ENCODE measurements at places on chromosomes 7 and 10. TPM values are rescaled to one million over a fixed set of nuclear protein-coding genes. Genes with fewer than 3 reads are reported as not detected.

DNA sequence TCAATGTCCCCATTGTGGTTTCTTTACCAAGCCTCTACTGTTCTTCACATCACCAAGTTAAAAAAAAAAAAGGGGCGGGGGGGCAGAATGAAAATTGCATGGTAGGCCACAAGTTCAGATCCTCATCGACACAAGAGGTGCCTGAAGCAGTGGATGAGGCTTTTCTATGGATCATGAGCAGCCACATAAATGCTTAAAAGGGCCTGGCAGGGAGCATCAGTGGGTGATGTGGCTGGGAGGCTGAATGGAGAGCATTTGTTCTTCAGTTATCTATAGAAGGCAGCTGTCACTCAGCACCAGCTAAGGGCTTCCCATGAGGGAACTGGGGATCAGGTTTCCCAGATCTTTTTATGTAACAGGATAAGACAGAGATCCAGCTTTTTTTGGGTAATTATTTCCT is 117.9 kb downstream of the CFTR start:
- no peak overlapping the region for H3K27ac ChIP-seq
- no peak for DNase-seq
- H3K36me3 ChIP-seq: no peaks in the 10 kb centered on the region
- no peaks in the 10 kb centered on the region for H3K4me1 ChIP-seq
- no peak overlapping the region for H3K4me3 ChIP-seq

GRCh38 chr10:127407551-127407950 is 141.6 kb upstream of the NPS start:
- no peak overlapping the region for H3K27ac ChIP-seq
- H3K36me3 ChIP-seq: peaks cover 21% of the 10 kb centered on the region
- no peak overlapping the region for H3K4me3 ChIP-seq
- no peaks in the 10 kb centered on the region for H3K27me3 ChIP-seq

DNA sequence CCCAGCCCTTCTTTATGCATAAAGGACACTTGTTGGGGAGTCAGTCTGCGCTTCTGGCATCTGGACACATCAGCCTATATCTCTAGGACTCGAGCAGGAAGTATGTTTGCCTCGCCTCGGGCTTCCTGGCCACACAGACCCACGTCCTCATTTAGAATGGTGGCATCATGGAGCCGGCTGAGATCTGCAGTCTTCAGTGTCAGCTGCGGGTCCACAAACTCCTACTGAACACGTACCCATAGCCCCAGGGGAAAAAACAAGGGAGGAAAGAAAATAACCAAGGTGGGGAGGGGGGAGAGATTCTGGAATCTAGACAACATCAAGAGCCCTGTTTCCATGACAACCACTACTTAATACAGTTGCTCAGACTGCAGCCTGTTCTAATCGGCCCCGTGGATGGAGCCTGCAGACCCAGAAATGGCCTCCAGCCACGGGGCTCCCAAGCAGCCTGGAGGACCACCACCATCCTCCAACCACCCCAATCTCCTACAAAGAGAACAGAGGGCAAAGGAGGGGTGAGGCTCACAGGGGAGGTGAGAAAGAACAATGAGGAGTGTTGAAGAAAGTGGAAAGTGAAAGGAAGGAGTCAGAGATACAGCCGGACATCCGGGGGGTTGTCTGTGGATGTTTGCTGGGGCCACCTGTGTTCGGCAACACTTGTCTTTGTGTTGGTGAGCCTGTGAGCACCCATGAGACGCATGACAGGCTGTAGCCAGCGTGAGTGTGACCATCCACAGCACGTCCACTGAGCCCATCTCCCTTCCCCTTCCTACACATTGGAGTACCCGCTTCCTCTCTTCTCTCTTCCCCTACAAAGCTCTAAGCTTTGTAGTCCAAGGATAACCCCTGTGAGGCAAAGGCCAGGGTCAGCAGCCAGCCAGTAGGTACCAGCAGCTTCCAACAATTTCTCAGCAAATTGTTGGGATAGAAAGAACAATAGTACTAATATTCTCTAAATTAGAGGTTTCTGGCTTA is 141.0 kb downstream of the PLXNA4 start:
- H3K27ac ChIP-seq: no peak overlapping the region
- no peaks in the 10 kb centered on the region for H3K27me3 ChIP-seq
- H3K36me3 ChIP-seq: no peaks in the 10 kb centered on the region
- DNase-seq: no peak
- no peaks in the 10 kb centered on the region for H3K4me1 ChIP-seq

DNA sequence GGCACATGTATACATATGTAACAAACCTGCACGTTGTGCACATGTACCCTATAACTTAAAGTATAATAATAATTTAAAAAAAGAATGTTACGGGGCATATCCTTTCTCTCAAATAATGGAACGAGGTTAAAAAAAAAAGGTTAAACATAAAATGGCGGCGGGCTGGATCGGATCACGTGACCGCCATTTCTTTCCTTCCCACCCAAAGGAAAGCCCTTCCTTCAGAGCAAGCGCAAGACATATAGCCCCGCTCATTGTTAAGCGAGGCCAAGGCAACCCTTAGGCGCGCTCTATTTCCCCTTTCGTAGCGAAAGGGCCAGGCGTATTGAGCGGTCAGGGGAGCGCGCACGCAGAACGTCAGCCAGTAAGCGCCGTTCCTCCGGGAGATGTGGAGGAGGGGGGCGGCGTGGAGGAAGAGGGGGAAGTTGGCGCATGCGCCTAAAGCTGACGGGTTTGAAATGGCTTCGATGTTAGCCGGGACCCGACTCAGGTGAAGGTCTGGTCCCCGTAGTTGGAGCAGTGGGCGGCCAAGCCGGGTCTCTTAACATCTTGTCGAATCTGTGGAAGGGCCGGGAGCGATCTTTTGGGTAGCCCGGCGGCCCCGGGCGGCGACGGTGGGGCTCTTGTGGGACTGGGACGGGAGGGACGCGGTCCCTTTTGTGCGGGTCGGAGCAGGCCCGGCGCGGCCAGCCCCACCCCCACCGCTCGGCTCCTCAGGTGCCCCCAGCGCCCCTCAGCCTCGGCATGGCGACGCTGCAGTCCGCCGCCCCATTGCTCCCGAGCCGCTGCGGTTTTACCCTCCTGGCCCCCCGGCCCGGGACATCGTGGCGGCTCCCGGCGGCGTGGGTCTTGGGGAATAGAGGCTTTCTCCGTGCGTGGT is at the start of gene CCAR1:
Gene CCAR1 (plus strand): TSS at position 447 of the 880 bp plus-strand sequence. CDS start 1,266 bp downstream, outside the sequence.
- peaks cover 30% of the 10 kb centered on the region for H3K36me3 ChIP-seq
- H3K27ac ChIP-seq: peak within 1 kb of the TSS; percentile 95
- H3K4me3 ChIP-seq: peak within 1 kb of the TSS; percentile 86
- H3K4me1 ChIP-seq: peaks cover 9% of the 10 kb centered on the region

GRCh38 chr10:5902511-5903274 is 12.7 kb downstream of the FBH1 start:
- no peak overlapping the region for H3K27ac ChIP-seq
- no peaks in the 10 kb centered on the region for H3K27me3 ChIP-seq
- DNase-seq: no peak
- H3K4me3 ChIP-seq: no peak overlapping the region

DNA sequence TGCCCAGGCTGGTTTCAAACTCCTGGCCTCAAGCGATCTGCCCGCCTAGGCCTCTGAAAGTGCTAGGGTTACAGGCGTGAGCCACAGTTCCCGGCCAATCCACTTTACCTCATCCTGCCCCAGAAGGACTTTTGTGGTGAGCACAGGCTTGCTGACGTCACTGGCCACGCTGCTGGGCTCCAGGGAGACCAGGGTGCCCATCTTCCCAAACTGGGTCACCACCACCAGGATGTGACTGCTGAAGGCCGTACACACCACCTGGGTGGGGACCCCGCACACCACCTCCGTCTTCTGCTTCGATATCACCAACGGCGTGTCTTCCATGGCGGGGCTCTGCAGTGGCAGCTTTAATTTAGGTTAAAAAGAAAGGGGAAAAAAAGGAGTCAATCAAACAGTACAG is 816 bp downstream of the PSMG3 start:
- H3K36me3 ChIP-seq: no peaks in the 10 kb centered on the region
- no peaks in the 10 kb centered on the region for H3K27me3 ChIP-seq
- H3K27ac ChIP-seq: peak overlapping the region; percentile 96
- peaks cover 28% of the 10 kb centered on the region for H3K4me1 ChIP-seq

- H3K36me3 ChIP-seq: no peaks in the 10 kb centered on the region
- no peaks in the 10 kb centered on the region for H3K4me1 ChIP-seq
- no peak overlapping the region for H3K4me3 ChIP-seq
These were observed 79.4 kb downstream of the VWC2 start for GRCh38 chr7:49852619-49853462.

DNA sequence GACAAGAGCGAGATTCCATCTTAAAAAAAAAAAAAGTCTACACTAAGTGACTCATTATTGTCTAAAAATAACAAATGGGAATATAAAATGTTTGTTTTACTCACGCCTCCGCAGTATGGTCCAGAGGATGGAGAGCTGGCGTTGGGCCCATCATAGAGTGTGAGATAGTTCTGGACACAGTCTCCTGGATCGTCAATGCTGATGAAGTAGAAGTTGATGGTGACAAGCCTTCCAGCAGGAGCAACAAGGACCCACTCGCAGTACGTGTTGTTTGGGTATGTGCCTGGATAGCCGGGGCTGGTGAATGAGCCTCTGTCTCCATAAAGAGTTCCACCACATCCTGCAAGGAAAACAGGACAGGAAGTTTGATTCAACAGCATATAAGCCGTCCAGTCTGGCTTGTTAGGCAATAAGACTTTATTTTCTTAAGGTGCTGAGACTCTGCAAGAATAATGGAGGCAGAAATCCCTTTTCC is 11.5 kb upstream of the RSU1 start:
- no peaks in the 10 kb centered on the region for H3K36me3 ChIP-seq
- peak overlapping the region; percentile 50 for H3K27ac ChIP-seq
- H3K4me3 ChIP-seq: no peak overlapping the region
- H3K27me3 ChIP-seq: no peaks in the 10 kb centered on the region
- no peak for DNase-seq

DNA sequence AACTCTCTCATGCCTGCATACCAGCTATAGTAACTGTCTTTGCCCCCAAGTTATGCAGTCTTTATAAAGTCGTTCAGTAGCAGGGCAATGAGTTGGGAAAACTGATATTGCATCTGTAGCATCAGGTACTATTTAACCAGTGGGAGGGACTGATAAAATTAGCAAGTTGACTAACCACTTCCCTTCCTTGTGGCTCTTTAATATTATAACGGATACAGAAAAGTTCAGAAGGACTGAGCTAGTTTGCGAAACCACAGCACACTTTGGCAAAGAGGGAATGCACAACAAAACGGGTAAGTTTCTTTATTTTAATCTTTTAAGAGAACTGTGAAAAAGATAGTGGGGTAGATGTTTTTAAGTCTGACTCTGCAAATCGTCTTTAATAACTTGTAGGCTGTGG is 205.3 kb upstream of the HDAC9 start:
- H3K27me3 ChIP-seq: no peaks in the 10 kb centered on the region
- H3K4me1 ChIP-seq: no peaks in the 10 kb centered on the region
- no peak overlapping the region for H3K4me3 ChIP-seq
- no peaks in the 10 kb centered on the region for H3K36me3 ChIP-seq

GRCh38 chr10:58982470-58983239 is 193.8 kb upstream of the PHYHIPL start:
- H3K4me3 ChIP-seq: no peak overlapping the region
- H3K36me3 ChIP-seq: no peaks in the 10 kb centered on the region
- no peak overlapping the region for H3K27ac ChIP-seq
- DNase-seq: no peak
- no peaks in the 10 kb centered on the region for H3K27me3 ChIP-seq
- H3K4me1 ChIP-seq: no peaks in the 10 kb centered on the region

POLR2J2 gene
- total RNA-seq: 15.0 TPM

PTPN20 gene
- 4.8 TPM for total RNA-seq

ERVW-1 gene
- not detected for total RNA-seq

TMEM184A gene
- 7.9 TPM for total RNA-seq

LEP gene
- total RNA-seq: 0.15 TPM

VGF gene
- not detected for total RNA-seq

- H3K4me3 ChIP-seq: no peak overlapping the region
- no peaks in the 10 kb centered on the region for H3K27me3 ChIP-seq
- no peak for DNase-seq
These were observed 188.8 kb upstream of the SVIL start for GRCh38 chr10:29823553-29824080.

DNA sequence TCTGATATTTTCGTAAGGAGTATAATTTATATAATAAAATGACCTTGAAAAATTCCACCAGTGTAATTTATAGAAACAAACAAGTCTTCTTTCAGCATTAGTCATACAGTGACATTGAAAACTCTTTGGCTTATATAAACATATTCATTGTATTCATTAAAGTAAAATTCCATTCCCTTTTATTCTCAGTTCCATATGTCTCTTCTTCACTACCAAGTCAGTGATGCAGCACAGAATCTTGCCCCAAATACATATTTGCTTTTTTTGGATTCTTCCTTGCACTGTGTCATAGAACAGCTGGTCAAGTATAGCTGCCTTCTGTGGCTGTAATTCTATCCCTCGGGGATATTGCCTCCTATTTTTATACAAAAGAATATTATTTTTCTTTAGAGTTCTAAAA is 884.5 kb upstream of the POT1 start:
- H3K27ac ChIP-seq: no peak overlapping the region
- H3K4me3 ChIP-seq: no peak overlapping the region
- H3K36me3 ChIP-seq: no peaks in the 10 kb centered on the region
- DNase-seq: no peak
- no peaks in the 10 kb centered on the region for H3K4me1 ChIP-seq
- H3K27me3 ChIP-seq: no peaks in the 10 kb centered on the region

GDF10 gene
- 35.2 TPM for total RNA-seq

GRCh38 chr7:138502023-138502767 is 42.1 kb downstream of the TRIM24 start:
- H3K36me3 ChIP-seq: no peaks in the 10 kb centered on the region
- no peaks in the 10 kb centered on the region for H3K27me3 ChIP-seq
- no peak for DNase-seq

- no peak overlapping the region for H3K4me3 ChIP-seq
- H3K4me1 ChIP-seq: no peaks in the 10 kb centered on the region
- no peak for DNase-seq
- H3K36me3 ChIP-seq: peaks cover 32% of the 10 kb centered on the region
These were observed 49.0 kb downstream of the TES start for GRCh38 chr7:116259156-116259870.

CROT gene
- total RNA-seq: 13.0 TPM

DNA sequence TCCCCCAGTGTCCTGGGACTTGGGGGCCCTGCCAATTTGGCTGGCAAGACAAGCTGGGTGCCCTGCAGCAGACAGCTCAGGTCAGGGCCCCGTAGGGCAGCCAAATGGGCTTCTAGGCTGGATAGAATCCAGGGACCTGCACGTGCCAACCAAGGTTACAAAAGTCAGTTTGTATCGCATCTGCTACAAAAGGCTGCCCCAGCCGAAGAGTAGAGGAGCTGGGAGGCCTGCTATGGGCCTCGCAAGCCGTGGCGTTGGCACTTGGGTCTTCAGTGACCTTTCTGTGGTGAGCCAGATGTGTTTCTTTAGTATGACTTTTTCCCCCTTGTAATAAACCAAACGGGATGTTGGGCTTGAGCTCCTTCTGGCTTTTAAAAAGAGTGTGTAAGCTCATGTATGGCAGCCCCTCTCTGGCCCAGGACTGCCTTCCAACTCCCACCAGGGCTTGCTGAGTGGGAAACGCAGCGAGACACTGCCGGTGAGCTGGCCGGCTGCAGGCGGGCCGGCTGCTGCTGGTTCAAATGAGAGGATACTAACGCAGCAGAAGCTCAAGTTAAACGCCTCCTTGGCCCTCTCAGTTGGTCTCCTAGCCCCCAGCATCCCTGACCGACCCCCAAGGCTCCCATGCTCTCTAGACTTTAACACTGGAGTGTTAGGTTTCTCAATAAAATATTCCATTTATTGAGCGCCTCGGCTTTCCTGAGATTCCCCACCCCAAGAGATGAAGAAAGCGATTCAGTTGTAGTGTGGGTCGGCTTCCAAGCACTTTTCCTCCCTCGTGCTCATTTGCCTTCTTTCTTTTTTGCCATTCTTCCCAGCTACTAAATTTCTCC is 3.1 kb upstream of the HOXA10 start:
- peaks cover 36% of the 10 kb centered on the region for H3K4me1 ChIP-seq
- no peak overlapping the region for H3K4me3 ChIP-seq
- H3K27me3 ChIP-seq: peaks cover 100% of the 10 kb centered on the region
- H3K27ac ChIP-seq: no peak overlapping the region
- H3K36me3 ChIP-seq: no peaks in the 10 kb centered on the region

PHKG1 gene
- 1.8 TPM for total RNA-seq
